ENCODE measurements at places on chromosomes 2 and 18. TPM values are rescaled to one million over a fixed set of nuclear protein-coding genes. Genes with fewer than 3 reads are reported as not detected.

Gene CELF4
- not detected for total RNA-seq

Gene POTEJ
- total RNA-seq: not detected

Gene ALK
- not detected for total RNA-seq

Gene DSG2
- total RNA-seq: 12.7 TPM

Gene HAAO
- not detected for total RNA-seq

Gene LRP1B
- 0.07 TPM for total RNA-seq

Gene TUBA3D
- total RNA-seq: not detected
